GM12892 (cell line): ENCODE measurements at places on chromosomes 6 and 20.
A peak's percentile ranks its signal among the peaks of the same experiment; 100 is the strongest.

DNA sequence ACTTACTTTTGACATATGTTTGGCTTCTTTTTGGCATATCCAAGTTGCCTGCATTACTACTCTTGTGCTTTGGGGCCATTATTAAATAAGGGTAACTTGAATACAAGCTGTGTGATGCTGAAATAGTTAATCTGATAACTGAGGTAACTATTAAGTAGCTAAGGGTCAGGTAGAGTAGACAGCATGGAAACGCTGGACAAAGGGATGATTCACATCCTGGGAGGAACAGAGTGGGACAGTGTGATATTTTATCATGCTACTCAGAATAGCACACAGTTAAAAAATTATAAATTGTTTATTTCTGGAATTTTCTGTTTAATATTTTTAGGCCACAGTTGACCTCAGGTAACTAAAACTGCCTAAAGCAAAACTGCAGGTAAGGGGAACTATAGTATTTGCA, 483.9 kb downstream of the RFPL4B start:
- DNase-seq = no peak

GRCh38 chr6:33431880-33432541, 12.1 kb downstream of the SYNGAP1 start:
- no peak for DNase-seq

- DNase-seq = peak; percentile 71
These were observed 73.9 kb upstream of the DUSP22 start for GRCh38 chr6:218153-219018.

DNA sequence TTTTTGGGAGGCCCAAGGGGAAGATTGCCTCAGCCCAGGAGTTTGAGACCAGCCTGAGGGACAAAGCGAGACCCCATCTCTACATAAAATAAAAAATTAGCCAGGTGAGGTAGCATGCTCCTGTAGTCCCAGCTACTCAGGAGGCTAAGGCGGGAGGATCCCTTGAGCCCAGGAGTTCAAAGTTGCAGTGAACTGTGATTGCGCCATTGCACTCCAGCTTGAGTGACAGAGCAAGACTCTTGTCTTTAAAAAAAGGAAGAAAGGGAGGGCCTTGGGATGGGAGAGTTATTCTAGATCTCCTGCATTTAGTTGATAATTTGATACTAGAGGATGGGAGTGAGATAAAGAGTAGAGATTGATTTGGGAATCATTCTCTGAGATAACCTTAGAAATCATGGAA, 68.1 kb downstream of the ITCH start:
- no peak for DNase-seq

- no peak for DNase-seq
These were observed 417.5 kb upstream of the OPRM1 start for GRCh38 chr6:153621491-153621890.

DNA sequence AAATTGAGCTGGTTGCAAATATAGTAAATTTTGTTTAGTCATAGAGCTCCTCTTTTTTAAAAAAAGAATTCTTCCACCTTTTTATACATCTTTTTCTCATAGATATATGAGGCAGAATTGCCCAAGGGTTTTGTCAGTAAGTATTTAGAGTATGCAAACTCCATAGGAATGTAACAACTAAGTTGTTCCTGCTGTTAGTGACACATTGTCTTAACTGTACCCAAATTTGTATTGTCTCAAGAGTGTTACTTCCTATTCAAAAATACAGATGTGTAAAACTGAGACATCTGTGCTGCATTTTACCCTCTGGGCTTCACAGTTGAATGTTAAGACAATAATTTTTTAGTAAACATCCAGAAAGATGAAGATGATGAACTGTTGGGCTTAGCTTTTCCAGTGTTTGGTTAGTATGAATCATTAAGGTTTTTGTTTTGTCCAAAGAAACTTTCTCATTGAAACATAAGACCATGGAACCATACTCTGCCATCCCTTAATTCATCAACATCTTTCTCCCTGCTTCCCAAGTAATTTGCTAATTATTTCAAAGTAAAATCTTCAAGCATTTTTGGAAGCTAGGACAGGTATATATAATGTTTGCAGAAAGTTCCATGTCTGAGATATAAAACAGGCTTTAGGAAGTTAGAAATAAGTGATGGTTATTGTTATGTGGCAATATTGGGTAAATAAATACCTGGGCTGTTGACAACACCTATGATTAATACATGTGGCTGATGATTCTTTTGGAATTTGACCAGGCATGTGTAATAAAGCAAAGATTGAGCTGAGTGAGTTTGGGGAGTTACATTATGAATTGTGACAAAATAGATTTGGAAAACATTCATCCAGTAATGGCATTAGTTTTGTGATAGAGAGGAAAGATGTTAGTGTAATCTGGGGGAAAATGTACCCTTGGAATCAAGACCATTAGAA, 11.2 kb downstream of the OGFRL1 start:
- no peak for DNase-seq

GRCh38 chr6:125182237-125183008, 28.9 kb downstream of the TPD52L1 start:
- DNase-seq = no peak

GRCh38 chr20:20293691-20294385, 74.1 kb upstream of the INSM1 start:
- no peak for DNase-seq

- DNase-seq = no peak
These were observed 76.5 kb upstream of the OPRM1 start for GRCh38 chr6:153962555-153962954.

- no peak for DNase-seq
These were observed 211.3 kb downstream of the CBLN4 start for GRCh38 chr20:55793986-55794385.

- no peak for DNase-seq
These were observed 16.8 kb upstream of the BNIP5 start for GRCh38 chr6:36353411-36353915.

DNA sequence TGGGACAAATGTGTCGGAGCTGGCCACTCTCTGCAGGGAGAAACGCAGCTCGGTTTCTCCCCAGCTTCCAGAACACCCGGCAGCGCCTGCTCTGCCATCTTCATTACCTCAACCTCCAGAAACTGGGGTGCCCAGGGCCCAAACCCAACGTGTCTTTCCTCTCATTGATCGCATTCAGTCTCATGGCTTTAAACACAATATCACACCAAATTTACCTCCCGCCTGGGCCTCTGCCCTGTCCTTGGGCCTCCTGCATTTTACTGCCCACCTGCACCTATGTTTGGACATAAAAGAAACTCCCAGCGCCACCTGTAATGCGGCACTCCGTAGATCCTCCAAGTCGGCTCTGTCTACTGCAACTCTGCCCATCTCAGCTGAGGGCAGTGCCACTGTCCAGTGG, 22.2 kb downstream of the SERPINB6 start:
- no peak for DNase-seq

GRCh38 chr6:21159465-21159864, 434.1 kb upstream of the SOX4 start:
- no peak for DNase-seq

DNA sequence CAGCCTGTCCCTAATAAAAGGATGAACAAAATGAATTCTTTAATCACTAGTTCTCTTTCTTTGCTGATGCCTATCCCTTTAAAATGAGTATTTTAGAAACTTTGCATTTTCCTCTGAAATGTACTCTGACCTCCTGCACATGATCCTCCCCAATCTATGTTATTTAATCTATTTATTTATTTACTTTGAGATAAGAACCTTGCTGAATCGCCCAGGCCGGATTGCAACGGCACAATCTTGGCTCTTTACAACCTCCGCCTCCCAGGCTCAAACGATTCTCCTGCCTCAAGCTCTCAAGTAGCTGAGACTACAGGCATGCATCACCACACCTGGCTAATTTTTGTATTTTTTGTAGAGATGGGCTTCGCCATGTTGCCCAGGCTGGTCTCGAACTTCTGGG, 27.9 kb downstream of the ADTRP start:
- no peak for DNase-seq

DNA sequence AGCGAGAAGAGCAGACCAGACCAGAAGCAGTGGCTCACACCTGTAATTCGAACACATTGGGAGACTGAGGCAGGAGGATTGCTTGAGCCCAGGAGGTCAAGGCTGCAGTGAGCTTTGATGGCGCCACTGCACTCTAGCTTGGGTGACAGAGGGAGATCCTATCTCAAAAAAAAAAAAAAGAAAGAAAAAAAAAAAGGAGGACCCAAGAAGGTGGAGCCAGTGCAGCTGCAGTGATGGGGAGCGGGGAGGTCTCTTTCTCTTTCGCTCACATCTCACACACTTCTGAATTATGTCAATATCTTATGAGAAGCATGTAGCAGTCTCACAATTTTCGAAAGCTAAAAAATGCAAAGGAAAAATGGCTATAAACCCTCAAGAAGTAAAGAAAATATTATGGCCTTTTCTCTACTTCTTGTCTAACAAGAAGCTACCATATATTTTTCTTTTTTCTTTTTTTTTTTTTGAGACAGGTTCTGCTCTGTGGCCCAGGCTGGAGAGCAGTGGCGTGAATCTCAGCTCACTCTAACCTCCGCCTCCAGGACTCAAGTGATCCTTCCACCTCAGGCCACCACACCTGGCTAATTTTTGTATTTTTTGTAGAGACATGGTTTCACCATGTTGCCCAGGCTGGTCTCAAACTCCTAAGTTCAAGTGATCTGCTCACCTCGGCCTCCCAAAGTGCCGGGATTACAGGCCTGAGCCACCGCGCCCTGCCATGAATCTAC, 3.8 kb upstream of the SPO11 start:
- no peak for DNase-seq

GRCh38 chr6:166618251-166618650, 8.8 kb downstream of the RPS6KA2 start:
- no peak for DNase-seq

GRCh38 chr6:56370127-56370540, 122.8 kb upstream of the COL21A1 start:
- no peak for DNase-seq

GRCh38 chr6:46888031-46888430, 33.7 kb downstream of the ADGRF5 start:
- DNase-seq = no peak

GRCh38 chr20:22866812-22867341, 168.2 kb upstream of the SSTR4 start:
- no peak for DNase-seq

- DNase-seq = no peak
These were observed 587.8 kb upstream of the JAG1 start for GRCh38 chr20:11261533-11262000.

DNA sequence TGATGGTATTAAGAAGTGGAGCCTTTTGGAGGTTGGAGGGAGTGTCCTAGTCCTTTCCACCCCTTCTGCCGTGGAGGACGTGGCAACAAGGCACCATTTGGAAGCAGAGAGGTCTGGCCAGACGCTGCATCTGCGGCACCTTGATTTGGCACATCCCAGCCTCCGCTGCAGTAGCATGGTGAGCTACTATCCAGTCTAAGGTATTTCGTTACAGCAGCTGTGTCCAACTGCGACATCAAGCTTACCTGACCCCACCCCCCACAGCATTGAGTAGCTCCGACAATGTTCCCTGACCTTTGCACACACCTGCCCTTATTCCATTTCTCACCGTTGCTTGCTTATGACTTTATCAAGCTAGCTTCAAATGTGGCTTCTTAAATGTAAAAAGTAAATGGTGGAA, 29.8 kb upstream of the SYNJ2 start:
- DNase-seq = no peak

DNA sequence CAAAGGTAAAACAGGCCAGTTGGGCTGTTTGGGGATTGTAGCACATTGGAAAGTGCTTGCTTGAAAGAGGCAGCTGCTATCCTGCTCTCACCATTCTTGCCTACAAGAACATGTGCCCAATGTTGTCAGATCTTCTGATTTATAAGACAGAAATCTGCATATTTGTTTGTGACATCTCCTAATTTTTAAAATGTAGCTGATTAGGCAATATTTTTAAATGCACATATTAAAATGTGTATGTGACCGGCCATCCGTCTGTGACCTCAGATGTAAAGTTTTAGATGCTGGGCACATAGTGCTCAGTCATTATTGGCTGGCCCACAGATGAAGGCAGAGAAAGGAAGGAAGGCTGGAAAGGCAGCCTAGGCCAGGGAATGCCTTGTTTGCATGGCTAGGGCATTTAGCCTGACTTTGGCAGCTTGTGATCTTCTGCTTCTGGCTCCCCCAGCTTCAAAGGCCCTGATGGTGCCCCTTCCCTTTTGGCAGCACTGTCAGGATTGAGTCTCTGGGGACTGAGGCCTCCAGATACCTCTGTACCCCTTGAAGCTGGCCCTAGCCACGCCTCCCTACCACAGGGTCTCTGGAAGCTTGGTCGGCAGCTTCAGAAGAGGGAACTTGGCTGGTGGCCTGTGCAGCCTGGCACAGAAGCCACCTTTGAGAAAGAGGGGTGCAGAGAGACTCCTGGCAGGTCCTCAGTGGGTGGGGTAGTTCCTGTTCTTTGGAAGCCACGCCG, 6.4 kb downstream of the SNPH start:
- no peak for DNase-seq

- no peak for DNase-seq
These were observed 584 bp downstream of the C20orf141 start for GRCh38 chr20:2815242-2815900.

DNA sequence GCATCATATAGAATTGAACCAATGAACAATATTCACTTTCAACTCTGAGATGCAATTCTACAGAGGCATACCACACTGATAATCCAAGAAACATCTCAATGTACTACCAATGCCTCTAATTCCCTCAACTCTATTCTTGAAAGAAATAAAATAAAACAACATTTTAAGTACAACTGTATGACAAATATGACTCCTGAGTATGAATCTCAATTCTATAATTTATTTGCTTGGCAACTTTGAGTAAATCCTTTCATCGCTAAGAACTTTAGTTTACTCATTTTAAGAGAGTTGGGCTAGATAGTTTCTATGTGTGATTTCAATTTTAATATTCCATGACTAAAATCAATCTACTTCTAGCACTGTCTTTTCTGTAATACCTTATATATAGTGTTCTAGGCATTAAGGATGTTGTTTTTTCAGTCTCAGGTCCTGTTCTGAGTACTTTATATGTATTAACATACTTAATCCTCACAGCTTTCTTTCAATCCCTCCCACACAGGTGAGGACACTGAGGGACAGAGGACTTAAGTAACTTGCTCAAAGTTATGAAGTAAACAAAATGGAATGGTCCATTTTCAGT, 33.4 kb downstream of the GOPC start:
- no peak for DNase-seq

DNA sequence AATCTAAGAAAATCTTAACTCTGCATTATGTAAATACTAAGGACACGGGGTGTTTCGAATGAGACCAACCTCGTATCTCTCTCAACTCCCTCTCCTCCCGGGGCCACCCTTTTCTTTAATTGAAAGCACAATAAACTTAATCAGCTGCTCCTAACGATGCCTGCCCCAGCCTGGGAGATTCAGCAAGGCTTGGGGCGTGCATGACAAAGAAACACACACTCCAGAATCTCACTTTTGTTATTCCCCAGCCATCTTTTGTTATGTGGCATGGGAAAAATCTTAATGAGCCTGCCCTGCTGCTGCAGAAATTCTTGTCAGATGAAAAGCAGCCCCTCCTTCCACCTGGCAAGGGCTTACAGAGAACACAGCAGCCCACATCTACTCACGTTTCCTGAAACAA, 117.4 kb downstream of the TTLL2 start:
- no peak for DNase-seq

GRCh38 chr6:52984247-52984646, 10.8 kb downstream of the GSTA4 start:
- no peak for DNase-seq

DNA sequence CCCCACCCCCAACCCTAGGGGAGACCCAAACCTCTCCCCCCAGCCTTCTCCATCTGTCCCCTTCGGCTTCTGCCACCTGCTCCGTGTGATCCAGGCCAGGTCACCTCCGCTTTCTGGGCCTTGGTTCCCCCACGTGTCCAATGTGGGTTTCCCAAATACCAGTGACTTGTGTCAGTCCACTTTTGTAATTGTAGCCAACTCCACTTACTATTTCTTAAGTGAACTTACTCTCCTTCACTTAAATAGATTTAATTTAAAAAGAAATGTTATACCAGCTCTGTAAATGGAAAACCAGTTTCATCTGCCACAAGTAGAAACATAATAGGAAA, 10.0 kb upstream of the FAM110A start:
- DNase-seq = no peak
